Pulmonary artery endothelial cell (primary cell): ENCODE measurements at places on chromosomes 4 and X. TPM values are rescaled to one million over a fixed set of nuclear protein-coding genes. Genes with fewer than 3 reads are reported as not detected.

- DNase-seq: no peak
These were observed 47.6 kb downstream of the CNGA1 start for GRCh38 chr4:47968847-47969246.

MAGEA2 gene
- total RNA-seq: not detected in 2 replicates

SPARCL1 gene
- total RNA-seq: under 0.01 and 0.88 TPM in 2 replicates

GRCh38 chrX:124940531-124940930 is 379.1 kb upstream of the TEX13C start:
- no peak for DNase-seq

ANOS1 gene
- 0.39 and 1.2 TPM in 2 replicates for total RNA-seq

DNA sequence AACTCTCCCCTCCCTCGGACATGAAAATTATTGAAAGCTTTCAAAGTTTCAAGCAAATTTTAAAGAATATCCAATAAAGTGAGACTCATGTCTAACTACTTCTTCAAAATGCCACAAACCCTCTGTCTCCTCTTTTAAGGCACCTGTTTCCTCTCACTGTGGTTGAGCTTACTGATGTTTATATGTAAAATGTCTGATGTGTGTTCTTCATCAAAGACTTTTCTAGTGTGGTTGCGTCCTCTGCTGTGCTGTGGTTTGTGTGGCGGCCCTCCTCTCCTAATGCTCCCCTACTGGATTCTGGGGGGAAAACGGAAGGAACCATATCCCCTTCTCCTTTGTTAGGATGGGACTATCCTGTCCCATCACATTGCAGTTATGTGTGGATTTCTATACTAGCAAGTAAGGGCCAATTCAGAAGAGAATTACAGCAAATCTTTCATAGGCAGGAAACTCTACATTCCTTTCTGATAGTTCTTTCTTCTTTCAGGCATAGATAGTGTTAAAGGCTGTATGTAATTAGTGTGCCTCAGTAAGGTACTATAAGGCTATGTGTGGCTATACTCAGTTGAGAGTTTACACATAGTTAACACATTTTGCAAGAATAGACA is 221.0 kb upstream of the GPRIN3 start:
- DNase-seq: no peak
